NCI-H1436 treated with DMSO at 0.1 percent for 48 hours (cell line): ENCODE measurements at places on chromosomes 5 and 9.

DNA sequence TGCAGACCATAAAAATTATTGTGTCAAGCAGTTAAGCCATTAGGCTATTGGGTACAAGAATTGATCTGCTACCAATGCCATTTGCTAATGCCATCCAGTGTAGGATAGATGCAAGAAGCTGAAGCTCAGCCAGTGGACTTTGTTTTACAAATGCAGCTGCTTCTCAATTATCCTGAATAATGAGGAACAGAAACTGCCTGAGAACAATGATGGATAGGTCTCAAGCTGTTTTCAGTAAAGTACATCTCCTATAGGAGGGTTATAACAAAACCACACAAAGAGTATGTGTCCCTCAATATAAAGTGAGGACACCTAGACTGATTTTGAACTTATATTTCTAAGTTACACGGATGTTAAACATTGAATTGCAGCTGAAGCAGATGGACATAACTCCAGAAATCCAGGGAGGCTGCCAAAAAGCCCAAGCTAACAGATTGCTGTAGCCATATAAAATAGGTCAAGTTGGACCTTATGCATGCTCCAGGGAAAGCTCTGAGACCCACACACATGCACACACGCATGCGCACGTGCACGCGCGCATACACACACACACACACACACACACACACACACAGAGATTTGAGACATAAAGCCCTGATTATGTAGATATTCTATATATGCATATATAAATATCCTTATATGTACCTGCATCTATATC is 482.7 kb upstream of the CD180 start:
- DNase-seq, result no peak

DNA sequence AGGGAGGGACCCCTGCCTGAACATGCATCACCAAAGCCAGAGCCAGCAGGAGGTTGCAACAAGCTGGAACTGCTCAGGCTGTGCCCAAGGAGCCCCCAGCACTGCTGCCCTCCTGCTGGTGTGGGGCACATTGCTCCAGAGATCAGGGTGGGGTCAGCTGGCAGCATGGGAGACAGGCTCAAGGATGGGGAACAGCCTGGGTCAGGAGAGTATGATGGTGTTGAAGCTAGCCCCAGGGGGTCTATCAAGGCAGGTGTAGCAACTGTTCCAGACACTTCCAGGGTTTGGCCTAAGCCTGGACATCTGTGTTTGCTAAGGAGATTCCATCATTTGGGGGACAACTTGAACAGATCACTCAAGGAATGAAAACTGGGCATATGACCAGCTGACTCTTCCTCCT is 133.1 kb downstream of the ATPSCKMT start:
- DNase-seq, result no peak

GRCh38 chr5:42993516-42994245 is 46.4 kb downstream of the ANXA2R start:
- DNase-seq, result no peak

DNA sequence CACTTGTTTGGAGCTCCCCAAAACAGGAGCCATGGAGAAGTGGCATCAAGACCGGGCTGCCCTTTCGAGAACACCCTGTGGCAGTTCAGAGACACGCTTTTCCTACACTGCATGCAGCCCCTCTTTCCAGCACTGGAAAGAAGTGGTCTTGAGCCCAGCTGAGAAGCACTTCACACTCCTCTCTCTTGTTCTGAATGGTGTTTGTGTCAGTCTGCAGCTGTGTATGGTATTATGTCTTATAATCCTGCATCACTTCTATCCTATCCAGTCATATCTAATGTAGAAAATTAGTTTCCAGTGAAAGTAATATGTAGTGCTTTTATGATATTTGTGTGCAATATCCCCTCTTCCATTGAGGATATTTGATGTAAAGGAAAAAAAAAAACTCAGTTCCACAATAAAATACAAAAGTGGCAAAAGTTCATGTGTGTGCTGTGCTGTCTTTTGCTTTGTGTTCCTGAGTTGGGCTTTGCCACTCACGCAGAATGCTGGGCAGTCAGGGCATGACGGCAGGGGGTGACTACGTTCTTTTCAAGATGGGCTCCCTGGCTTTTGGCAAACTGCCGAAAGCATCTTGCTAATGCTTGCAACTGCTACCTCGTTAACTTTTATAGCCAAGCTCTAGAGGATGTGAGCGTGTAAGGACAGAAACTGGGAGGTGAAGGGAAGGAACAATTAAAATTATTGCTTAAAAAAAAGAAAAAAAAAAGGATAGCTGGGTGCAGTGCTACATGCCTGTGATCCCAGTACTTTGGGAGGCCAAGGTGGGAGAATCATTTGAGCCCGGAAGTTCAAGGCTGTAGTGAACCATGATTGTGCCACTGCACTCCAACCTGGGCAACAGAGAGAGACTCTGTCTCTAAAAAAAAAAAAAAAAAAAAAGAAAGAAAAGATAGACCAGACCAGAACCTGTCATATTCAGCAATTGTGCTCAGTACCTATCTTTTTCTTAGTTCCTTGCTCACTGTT is 102.2 kb downstream of the MAP1B start:
- no peak for DNase-seq

DNA sequence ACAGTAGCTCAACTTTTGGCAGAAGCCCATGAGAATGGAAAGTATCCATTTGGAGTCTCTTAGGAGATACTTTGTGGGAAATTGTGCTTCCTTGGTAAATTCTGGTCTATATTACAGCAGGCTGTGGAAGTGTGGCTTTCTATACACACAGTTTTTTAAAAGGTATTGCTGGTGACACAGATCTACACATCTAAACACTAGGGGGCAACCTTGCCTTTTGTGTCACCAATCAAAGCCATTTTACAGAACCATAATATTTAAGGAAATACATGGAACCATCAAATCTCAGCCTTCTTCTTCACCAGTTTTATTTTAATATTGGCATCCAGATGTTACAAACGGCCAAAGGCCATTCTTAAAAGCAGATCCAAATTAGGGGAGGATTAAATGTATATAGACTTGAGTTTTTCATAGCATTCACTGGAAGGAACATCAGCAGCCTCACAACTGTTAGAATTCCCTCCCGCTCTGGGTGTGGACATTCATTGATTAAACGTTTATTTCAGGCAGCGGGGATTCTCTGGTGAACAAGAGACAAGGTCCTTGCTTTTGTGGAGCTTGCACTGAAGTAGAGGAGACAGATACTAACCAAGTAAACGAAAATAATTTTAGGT is 132.4 kb upstream of the EPB41L4A start:
- DNase-seq, result peak; percentile 39

- DNase-seq, result no peak
These were observed 25.4 kb upstream of the ZSWIM6 start for GRCh38 chr5:61306531-61307131.

DNA sequence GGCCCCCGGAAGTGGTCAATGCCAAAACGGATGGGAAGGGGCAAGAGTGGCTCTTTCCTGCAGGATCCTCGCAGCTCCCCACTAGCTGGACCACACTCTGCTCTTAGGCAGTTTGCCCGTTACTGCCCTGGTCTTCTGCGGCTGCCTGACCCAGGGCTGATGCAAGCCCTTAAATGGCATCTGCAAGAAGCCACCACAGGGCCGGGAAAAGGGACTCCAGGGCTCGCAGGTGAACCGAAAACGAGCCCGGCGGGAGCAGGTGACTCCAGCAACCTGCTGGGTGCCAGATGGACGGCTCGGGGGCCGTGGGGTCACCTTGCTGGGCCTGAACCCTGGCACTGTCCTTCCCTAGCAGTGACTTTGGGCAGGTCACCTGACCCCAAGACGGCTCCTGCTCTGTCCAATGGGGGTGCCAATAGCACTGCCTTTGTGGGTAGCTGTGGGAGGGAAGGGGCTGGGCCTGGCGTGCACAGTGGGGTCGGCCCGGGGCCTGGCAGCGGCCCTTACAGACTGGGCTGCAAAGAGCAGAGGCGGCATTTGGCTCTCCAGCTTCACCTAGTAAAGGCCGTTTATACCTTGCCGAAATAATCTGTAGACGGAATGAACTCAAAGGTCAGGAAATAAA is 1.3 kb downstream of the TMEM250 start:
- DNase-seq, result no peak

GRCh38 chr5:161709239-161709638 is 23.7 kb downstream of the GABRA6 start:
- no peak for DNase-seq

DNA sequence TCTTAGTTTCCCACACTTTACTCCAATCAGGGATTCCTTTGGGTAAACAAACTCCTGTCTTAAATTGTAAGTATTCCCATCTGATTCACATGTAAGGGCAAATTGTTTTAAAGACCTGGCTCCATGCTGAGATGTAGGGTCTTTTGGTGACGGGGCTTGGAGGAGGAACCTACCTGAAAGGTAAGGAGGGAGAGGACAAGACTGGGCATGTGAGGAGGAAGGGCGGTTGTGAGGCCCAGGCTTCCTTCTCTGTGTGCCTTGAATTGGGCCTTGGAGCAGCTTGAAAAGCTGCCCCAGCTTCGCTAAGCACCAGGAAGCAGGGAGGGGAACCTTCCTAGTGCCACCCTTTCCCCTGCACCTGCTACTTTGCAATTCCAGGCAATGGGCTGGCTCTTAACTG is 86.8 kb downstream of the C9orf152 start:
- no peak for DNase-seq

DNA sequence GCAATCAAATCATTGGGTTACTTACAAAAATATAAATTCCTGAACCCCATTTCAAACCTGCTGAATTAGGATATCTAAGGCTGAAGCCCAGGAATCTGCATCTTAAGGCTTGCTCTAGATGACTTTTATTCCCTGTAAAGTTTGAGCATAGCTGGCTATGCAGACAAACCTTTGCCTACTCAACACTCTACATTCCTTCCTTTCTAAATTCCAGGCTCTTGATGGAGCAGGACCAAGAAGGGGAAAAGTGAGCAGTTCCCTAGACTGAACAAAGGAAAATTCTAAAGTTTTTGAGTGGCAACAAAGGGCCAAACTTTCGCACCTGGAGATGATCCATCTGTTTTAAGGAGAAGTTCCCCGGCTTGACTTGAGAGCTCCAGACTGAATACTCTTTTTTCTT is 9.8 kb upstream of the ADRA1B start:
- DNase-seq, result no peak

- no peak for DNase-seq
These were observed 15.9 kb upstream of the DMRT2 start for GRCh38 chr9:1034271-1034670.

DNA sequence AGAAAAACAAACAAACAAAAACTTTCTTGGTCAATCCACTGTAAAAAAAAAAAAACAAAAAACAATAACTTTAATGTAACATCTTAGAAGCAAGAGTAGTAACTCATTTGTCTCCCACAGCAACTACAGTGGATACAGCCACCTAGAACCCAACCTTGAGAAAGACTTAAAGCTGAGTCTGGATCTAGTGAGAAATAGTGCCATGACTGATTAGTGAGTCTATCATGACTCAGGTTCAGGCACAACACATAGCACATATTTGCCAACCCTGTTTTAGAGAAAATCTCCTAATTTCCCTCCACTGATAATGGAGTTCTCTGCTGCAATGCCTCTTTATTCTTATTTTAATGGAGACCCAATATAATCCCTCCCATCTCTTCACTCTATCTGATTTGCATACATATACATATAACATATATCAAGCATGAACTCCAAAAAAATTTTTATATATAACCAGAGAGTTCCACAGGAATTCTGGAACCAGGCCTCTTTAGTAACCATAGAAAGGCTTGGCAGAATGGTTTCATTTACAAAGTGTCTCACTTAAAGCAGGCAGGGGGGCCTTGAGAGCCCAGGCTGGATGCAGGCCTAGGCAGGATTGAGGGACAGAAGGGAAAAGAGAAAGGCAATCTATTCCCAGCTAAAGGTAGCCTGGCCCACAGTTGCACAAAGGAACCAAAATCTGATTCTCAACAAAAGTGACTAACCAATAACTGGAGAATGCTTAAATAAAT is 11.9 kb upstream of the NR4A3 start:
- no peak for DNase-seq

DNA sequence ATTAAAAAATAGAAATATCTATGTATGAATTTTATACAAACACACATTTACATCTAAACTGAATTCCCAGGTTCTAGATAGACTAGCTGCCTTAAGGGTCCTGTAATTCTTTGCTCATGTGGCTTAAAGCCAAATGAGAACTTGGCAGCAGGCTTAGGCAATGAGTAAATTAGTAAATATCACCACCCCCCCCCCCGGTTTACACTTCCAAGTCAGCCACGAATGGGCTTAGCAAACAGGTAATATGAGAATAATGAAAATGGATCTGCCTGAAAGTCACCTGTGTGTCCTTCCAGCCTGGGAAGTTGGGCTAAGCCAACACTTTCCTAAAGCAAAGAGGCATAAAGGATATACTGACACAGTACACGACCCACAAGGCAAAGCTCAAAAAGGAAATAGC is 108.6 kb downstream of the KLHL3 start:
- no peak for DNase-seq

DNA sequence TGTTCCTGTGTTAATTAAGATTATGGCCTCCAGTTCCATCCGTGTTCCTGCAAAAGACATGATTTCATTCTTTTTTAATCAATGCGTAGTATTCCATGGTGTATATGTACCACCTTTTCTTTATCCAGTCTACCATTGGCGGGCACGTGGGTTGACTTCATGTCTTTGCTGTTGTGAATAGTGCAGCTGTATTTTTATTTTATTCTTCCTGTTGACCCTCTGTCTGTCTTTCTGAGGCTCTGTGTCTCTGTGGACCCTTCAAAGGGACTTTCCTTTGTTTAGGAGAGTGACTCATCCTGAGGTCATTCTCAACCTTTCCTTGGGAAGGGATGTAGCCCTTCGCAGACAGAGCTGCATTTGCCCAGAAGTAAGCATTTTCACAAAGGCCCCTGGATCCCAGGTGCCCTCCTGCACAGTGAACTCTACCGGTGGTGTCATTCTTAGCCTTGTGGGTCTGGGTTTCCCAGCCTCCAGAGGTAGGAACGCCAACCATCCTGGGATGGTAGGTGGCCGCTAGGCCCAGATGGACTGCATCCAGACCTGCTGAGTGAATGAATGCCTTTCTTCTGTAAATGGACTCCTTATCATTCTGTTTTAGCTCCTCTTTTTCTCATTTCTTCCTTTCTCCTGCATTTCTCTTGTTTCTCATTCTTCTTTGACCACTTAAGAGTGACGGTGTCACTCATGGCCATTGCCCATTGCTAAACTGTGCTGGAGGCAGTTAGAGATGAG is 22.4 kb downstream of the TRIO start:
- DNase-seq, result no peak

DNA sequence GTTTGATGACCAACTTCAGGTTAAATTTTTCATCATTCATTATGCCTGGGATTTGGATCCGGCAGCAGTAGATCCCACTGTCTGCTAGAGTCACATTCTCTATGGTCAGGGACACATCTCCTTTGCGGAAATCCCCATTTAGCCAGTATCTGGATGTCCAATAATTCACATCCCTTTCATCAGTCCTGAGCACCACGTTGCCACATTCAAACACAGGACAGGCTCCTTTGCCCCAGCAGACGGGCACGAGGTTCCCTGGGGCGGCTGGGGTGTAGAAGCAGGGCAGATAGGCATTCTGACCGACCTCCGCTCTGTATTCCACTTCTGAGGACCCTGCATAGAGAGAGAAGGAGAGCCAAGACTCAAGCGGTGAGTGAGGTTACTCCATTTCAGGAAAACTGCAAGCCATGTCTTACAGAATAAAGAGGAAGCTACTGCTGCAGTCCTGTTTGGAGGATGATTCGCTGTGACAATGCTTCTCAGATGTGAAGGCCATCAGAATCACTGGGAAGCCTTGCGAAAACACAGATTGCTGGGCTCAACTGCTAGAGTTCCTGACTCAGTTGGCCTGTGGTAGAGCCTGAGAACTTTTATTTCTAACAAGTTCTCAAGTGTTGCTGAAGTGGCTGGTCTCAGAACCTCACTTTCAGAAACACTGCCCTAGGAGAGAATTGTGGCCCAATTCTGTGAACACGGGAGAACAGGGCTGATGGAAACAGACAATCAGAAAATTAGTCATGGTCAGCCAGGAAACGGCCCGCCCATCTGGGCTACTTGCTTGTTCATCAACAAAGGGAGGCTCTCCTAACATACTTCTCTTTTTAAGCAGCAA is 2.0 kb downstream of the HAVCR2 start:
- no peak for DNase-seq
